PC-3 (cell line): ENCODE measurements at places on chromosomes 13 and 19.

GRCh38 chr19:3944018-3944721 is 11.3 kb downstream of the NMRK2 start:
- DNase-seq: no peak

DNA sequence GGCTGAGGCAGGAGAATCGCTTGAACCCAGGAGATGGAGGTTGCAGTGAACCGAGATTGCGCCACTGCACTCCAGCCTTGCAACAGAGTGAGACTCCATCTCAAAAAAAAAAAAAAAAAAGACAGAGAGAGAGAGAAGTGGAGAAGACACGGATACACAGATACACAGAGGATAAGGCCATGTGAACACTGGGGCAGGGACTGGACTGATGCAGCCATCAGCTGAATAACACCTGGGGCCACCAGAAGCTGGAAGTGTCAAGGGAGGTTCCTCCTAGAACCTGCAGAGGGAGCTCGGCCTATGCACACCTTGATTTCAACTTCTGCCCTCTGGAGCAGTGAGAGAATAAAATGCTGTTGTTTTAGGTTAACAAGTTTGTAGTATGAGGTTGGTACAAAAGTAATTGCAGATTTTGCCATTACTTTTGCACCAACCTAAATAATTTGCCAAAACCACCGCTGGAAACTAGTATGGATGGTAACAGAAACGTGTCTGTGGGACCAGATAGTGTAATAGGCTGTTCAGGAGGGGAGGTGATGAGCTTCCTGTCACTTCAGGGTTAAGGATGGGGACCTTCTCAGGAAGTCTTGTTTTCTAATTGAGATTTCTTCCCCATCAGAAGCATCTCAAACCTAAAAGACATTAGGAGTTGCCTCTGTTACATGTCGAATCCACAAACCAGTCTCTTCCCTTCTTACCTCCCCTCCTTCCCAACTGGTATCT is 36.4 kb upstream of the IGSF23 start:
- peak; percentile 71 for DNase-seq

- DNase-seq: peak; percentile 95
Observed at GRCh38 chr13:33251131-33251661, 34.4 kb downstream of the STARD13 start.

- peak; percentile 91 for DNase-seq
Observed at GRCh38 chr13:27053902-27054595, 117.6 kb downstream of the USP12 start.

DNA sequence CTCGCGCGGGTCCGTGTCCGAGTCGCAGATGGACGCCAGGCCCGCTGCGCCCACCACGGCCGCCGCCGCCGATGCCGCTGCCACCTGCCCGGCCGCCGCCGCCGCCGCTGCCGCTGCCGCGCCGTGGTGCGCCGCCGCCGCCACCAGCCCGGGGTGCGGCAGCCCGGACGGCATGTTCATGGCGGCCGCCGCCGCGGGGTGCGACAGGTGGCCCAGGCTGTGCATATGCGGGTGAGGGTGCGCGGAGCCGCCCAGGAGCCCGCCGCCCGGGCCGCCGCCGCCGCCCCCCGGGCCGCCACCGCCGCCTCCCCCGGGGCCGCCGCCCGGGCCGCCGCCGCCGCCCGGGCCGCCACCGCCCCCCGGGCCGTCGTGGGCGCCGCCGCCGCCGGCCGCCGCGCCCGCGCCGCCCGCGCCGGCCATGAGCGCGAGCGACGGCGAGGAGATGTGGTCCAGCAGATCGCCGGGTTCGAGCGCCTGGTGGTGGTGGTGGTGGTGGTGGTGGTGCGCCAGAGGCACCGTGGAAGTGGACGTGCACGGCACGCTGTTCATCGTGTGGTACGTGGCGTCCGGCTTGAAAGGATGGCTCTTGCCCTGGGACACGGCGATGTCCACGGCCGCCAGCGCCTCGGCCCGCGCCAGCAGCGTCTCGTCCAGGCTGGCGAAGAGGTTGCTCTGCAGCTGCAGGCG is 1.3 kb downstream of the POU4F1 start:
- no peak for DNase-seq

DNA sequence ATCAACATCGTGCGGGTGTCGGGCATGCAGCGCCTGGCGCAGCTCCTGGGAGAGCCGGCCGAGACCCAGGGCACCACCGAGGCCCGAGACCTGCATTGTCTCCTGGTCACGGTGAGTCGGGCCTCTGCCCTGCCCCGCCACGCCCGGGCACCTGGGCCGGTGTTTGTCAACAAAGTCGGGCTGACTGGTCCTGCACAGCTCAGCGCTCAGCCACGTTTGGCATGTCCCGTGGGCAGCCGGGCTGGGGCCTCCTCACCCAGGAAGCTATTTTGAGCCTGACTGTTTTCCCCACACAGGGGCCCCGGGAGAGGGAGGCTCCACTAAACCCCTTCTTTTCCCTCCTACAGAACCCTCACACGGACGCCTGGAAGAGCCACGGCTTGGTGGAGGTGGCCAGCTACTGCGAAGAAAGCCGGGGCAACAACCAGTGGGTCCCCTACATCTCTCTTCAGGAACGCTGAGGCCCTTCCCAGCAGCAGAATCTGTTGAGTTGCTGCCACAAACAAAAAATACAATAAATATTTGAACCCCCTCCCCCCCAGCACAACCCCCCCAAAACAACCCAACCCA is 1.3 kb downstream of the GADD45B start:
- peak; percentile 50 for DNase-seq

- DNase-seq: no peak
Observed at GRCh38 chr13:112435973-112436372, 59.8 kb downstream of the SPACA7 start.
